ENCODE measurements at places on chromosomes 7 and 10.

- no peak for DNase-seq
Measured at GRCh38 chr10:43109671-43110249, 28.5 kb upstream of the CSGALNACT2 start.

GRCh38 chr10:89963451-89964102 is 262.2 kb downstream of the KIF20B start:
- DNase-seq: no peak

GRCh38 chr10:14728346-14728745 is 46.4 kb downstream of the FAM107B start:
- DNase-seq: no peak

- no peak for DNase-seq
Measured at GRCh38 chr10:60937784-60938654, 6.0 kb downstream of the RHOBTB1 start.

DNA sequence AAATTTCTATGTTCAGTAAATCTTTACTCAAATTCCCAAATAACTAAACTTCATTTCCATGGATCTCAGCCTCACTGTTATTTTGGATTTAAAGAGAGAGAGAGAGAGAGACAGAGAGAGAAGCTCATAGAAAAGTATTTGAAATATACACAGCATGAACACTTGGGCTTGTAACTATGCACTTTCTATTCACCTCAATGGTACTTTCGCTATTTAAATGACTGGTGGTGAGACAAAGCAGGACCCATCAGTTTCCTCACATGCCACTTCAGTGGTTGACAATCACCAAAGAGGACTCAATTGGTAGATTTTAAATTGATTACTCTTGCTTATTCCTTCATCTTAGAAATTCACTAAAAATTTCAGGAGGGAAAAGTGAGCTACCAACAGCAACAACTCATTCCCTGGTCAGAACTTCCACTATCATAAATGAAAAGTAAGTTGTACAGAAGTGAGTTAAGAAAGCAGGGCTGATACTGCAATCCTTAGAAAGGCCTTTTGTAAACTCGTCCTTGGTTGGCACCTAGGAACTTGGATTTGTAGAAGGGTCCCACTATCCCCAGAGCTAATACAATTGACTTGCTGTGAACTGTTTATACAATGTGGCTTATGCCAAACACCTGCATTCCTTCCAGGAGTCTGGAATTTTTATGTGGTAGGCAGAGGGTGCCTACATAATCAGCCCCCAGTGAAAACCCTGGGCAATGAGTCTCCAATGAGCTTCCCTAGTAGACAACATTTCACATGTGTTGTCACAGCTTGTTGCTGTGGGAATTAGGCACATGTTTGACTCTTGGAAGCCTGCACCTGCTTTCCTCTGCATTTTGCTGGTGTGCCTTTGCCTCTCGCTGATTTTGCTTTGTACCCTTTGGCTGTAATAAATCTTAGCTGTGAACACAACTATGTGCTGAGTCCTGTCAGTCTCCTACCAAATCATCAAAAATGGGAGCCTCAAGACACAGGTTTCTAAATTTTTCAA is 10.8 kb downstream of the ERLIN1 start:
- DNase-seq: no peak

GRCh38 chr10:94315024-94315451 is 47.7 kb downstream of the NOC3L start:
- no peak for DNase-seq

GRCh38 chr10:67471022-67471421 is 225.0 kb downstream of the CTNNA3 start:
- no peak for DNase-seq

GRCh38 chr7:11006291-11006690 is 32.6 kb downstream of the PHF14 start:
- no peak for DNase-seq

DNA sequence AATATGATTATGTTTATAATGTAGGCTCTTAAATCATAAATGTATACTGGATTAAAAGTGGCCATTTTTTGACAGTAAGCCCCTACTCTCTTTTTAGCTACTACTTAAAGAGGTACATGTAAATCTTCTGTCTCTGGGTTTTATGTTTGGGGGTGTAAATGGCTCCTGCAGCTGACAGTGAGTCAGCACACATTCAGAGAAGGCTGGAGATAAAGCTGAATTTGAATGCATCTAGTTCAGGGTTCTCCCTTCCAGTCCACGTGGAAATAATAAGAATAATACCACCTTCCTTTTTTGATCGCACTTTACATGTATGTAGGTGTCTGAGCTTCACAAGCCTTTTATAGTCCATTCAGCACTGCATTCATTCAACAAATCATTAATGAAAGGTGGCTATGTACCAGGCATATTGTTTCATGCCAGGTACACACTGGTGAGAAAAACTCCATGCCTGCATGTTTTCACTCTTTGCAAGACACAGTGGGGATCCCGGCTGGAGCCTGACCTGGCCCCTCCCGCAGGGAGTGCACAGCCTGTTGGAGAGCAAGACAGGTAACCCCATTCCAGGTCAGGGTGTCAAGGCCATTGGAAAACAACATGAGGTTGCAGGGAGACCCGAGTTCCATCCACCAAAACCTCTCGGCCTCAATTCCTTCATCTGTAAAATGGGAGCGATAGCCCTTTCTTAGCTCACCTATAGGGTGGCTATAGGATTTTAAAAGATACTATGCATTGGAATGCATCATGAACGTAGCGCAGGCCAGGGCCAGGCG is 107.5 kb upstream of the ANLN start:
- DNase-seq: no peak

DNA sequence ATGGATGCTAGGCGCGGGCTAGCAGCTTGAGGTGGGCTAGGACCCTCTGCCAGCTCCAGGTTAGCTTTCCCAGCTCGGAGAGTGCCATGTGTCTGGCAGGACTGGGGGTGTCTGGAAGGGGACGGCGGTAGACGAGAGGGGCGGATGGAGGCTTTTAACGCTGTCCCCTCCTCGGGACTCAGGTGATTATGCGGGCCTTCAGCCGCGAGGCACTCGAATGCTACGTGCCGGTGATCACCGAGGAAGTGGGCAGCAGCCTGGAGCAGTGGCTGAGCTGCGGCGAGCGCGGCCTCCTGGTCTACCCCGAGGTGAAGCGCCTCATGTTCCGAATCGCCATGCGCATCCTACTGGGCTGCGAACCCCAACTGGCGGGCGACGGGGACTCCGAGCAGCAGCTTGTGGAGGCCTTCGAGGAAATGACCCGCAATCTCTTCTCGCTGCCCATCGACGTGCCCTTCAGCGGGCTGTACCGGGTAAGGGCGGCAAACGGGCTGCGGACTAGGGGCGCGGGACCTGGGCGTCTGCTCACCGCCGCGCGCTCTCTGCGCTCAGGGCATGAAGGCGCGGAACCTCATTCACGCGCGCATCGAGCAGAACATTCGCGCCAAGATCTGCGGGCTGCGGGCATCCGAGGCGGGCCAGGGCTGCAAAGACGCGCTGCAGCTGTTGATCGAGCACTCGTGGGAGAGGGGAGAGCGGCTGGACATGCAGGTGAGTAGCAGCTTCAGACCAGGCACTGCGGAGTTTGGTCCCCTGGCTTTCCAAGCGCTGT is 1.1 kb downstream of the CYP26A1 start:
- DNase-seq: no peak

DNA sequence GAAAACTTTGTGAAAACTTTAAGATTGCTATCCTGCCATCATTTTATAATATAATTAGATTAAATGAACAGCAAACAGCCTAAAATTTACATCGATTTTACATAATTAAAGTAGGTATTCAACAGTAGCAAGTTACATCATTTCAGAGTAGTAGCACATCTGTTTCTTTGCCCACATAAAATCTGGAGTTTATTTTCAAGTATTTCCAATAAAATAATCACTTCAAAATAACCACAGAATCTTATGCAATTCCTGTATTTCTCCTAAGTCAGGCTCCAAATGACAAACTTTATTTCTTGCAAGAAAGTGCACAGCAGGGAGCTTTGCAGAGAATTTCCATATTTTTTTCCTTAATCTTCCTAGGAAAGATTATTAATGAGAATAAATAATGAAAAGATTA is 82.6 kb downstream of the CUBN start:
- no peak for DNase-seq

DNA sequence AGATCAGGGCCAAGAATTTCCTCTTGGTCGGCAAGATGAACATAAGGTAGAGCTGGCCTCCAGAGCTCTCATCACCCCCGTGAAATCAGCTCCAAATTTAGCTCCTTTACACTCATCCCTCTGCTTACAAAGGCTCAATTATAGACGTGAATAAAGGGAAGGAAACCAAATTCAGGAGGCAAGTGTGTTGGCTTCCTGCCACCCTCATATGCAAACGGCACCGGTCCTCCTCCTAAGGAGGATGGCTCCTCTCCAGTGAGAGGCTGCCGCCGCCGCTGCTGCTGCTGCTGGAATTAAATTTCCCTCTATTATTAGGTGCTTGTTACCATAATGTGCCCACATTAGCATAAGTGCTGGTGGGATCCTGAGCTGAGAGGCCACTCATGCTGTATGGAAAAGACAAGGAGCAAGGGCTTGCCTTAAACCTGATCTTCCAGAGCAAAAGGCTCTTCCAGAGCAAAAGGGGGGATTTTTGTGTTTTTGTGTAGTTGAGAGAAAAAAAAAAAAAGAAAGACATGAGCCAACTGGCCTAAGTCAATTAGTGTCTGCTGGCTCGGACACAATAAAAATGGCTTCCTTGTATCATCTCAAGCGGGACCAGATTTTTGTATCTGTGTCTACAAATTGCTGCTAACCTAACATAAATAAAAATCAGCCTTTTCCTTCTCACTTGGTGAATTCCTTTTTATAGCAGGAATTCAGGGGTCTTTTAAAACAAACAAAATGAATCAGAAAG is 68.4 kb downstream of the CDHR3 start:
- no peak for DNase-seq

GRCh38 chr7:100443096-100443840 is 7.0 kb upstream of the PPP1R35 start:
- no peak for DNase-seq

DNA sequence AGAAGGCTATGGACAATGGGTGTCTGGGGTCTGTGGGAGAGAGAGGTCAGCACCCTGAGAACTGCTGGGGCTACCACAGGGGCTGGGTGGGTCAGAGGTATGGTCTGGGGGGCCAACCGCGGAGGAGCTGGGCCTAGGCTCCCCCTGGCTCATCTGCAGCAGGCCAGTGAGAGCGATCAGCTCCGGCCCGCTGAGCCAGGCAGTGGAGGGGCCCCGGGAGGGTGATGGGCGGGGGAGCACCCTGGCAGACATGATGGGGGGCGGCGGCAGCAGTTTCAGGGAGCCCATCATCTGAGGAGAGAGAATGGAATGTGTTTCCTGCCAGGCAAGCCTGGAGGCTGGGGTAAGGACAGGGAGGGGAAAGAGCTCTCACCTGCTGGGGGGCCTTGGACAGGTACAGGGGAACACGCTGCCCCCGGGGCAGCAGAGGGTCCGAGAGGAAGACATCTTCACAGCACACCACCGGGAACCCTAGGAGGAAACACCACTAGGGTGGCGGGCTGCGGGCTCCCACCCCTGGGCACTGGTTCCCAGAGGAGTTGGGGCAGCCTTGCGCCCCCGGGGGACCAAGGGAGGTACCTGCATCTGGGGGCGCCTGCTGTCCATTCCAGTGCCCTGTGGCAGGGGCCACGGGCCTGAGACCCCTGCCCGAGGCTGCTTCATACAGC is 1.3 kb downstream of the SAP25 start:
- no peak for DNase-seq
